Activated CD4-positive, alpha-beta T cell treated with anti-CD3 and anti-CD28 coated beads, Interleukin-2, amount 10 ng/mL, durations not matched to agents 7 days and 5 days (primary cell): ENCODE measurements at places on chromosomes 5 and 9. TPM values are rescaled to one million over a fixed set of nuclear protein-coding genes. Genes with fewer than 3 reads are reported as not detected.

ZNF300 gene
- 2.2 TPM for total RNA-seq

ZDHHC11 gene
- total RNA-seq: 10.0 TPM

DNA sequence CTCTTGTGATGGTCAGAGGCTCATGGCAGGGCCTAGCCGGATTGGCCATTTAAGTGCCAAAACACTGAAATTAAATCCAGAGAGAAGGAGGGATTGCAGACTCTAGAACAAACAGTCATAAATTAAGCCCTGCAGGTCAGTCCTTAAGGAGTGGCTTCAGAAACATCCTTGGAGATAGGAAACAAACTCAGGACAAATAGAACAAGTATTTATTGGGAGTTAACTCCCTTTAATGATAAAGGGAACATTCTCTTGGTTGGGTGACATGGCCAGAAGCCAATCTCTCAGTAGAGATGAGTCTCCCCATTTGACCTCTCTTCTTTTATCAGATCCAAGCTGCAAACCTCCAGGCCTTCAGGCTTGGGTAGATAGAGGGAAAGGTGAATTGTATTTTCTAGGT, 17.4 kb downstream of the PCSK5 start:
- no peak for DNase-seq

DNA sequence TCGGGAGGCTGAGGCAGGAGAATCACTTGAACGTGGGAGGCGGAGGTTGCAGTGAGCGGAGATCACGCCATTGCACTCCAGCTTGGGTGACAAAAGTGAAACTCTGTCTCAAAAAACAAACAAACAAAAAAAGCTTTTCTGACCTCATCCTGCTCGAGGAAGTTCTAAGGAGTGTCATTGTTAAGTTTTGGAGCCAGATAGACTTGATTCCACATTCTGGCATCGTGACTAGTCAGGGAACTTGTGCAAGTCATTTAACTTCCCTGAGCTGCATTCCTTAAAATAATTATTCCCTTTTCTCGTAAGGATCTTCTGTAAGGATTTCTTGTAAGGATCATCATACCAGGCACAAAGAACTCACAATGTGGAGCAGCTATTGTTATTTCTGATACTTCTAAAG, 26.2 kb downstream of the SNX24 start:
- DNase-seq: no peak

GRCh38 chr5:34447424-34447823, 208.7 kb upstream of the RAI14 start:
- no peak for DNase-seq

DNA sequence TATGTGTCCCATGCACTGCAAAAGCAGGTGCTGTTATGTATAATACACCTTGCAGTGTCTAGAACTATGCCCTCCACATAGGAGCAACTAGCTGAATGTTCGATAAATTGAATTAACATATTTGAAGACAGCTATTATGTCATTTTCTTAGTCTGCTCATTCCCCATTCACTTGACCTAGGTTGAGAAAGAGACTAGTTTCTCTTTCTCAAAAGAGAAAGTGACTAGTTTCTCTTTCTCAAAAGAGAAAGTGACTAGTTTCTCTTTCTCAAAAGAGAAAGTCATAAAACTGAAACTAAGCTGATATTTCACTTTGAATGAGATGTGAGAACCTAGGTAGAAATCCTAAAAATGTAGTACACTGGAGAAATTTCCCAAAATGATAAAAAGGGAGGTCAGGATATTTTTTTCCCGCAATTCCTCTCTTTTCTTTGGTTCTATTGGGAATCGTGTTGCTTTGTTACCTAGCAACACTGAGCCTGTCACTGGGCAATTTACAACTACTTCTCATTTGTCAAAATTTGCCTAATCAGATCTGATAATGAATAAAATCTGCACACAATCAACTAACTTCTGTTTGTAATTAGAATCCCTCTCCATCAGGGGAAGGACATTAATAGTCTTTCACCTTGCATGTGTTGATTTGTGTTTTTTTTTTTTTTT, 132.0 kb upstream of the GRIA1 start:
- DNase-seq: no peak

DNA sequence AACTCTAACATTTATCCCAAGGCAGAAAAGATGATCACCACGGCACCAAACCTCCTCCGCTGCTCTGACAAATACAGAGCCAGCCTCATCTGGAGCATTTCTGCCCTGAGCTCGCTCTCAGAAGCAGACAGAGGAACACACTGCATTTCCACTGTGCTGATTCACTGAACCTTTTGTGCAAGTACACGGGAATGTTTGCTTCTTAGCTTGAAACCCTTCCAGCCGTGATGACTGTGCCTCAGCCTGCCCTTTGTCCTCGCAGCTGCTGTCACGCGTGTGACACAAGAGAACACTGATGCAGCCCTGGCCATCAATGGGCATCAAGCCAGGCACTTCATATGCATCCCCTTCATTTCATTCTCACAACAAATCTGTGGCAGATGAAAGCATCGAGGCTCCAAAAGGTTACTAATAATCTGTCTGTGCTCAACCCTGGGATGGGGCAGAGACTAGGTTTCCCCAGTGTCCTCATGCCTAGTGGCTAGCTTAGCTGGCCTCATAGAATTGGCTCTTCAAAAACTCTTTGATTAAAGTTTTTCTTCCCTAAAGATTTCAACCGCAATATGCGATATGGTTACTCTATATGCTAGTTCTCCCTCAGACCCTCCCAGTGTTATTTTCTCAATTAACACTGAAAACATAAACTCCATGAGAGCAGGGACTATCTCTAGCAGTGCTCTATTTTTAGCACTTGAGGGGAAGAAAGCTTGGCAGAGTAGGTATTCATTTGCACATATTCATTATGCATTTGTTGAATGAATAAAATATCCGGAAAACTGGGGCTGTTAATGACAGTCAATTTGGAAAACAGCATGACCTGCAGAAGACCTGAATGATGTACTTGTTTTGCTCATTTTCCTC, 7.3 kb downstream of the CDC14B start:
- DNase-seq: no peak
